ENCODE measurements at places on chromosomes 4 and X.

GRCh38 chr4:149719357-149719756 is 96.3 kb downstream of the IQCM start:
- DNase-seq = no peak

DNA sequence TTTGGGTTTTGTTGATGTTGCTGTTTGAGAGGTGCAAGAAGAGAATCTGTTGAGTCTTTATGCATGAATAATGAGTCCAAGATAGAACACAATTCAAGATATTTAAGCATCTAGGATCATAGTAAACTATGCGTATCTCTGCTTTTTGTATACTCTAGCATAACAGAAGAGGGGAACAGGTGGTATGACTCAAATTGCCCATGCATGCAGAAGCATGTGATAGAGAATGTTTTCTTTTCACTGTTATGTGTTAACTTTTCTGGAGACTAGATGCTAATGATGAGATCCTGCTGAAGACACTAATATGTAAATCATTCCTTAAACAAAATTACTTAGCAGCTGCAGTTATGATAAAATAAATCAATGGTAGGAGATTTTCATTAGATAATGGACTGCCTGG is 165.3 kb upstream of the FTHL17 start:
- no peak for DNase-seq

DNA sequence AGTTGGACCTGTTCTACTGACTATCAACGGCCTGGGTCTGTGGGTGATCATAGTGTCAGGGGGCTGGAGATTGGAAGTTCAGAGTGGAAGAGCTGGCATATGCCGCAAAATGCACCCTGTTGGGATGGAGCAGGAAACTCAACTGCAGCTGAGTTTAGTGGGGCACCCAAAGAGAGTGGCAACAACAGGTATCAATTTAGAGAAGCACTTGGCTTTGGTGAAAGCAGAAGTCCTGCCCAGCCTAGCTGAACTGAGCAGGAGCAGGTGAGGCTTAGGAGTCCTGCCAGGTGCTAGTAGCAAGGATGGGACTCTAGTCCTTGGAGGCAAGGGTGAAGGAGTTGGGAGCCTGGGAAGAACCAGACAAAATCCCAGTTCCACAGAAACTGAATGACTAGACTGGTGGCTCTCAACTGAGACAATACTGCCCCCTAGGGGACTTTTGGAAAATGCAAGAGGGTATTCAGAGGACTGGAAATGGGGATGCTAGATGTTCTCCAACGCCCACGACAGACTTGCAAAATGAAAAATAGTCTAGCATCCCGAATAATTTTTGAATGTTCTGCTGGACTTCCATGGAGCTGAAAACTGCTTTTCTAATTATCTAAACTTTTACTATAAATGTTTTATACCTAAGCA is 49.4 kb downstream of the RTL9 start:
- DNase-seq = peak; percentile 69

- no peak for DNase-seq
Observed at GRCh38 chr4:25367004-25367621, 9.9 kb upstream of the ANAPC4 start.

DNA sequence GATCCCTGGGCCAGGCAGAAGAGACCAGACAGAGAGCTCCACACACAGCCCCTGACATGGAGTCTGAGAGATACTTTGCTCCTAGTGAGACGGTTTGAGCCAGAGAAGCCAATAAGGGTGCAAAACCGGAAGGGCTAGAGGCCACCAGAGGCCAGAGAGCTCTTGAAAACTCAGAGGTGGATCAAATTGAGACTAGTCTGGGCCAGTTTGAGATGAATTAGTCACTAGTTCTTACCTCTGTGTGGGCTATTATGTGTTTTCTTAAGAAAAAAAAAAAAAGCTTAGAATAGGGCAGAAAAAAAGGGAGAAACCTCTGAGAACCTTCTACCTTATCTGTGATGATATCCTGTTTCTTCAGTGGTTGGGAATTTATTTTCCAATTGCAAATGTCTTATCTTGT is 110.4 kb upstream of the EDNRA start:
- no peak for DNase-seq

DNA sequence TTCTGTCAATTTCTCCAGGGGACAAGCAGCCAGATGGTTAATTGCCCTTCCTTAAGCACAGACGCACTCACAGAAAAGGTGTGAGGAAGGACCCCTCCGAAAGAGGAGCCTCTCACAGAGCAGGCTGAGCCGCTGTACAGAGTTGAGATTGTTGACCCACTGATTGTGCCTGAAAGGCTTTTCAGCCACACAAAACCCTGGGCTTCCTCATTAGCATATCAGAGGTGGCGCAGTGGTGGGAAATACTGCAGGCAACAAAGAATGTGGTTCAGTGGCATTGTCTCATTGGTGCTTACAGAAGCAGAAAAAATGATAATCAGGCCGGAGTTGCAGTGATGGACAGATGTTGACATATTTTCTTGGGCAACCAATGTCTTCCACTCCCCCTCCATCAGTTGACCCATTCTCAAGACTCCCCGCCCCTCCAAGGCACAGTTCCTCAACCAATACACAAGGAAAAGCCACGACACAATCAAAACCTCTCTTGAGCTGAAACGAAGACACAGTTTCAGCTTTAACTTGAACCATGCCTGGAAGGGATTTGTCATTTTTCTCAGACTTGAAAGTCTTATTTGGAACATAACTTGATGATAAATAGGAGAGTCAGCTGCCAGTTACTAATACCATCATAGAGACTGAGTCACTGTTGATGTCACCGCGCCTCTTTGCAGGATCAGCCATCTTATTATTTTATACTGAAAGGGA is 53.1 kb downstream of the ATXN3L start:
- DNase-seq = no peak

GRCh38 chr4:143514169-143514495 is 630 bp downstream of the SMARCA5 start:
- DNase-seq = no peak

DNA sequence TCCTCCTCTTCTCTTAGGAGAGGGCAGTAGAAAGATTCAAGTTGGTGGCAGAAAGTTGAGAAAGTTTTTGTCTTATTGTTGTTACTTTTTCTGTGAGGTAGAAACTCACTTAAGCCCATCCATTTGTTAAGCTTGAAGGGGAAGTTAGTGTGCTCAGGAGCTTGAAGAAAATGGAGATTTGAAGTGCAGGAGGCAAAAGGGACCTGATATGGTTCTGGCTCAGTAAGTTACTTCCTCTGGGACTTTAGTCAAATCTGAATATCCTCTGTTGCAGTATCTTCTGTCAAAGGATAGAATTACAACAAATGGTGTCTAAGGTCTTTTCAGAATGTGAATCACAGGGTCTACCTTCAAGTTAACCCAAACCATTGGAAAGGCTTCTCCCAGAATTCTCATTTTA is 46.2 kb downstream of the CXCL13 start:
- no peak for DNase-seq

GRCh38 chr4:108168671-108169523 is at the start of gene LEF1:
Gene LEF1 (minus strand): TSS chr4:108168932. CDS start chr4:108167767, 1,165 bp downstream.
- DNase-seq = peak; percentile 62

DNA sequence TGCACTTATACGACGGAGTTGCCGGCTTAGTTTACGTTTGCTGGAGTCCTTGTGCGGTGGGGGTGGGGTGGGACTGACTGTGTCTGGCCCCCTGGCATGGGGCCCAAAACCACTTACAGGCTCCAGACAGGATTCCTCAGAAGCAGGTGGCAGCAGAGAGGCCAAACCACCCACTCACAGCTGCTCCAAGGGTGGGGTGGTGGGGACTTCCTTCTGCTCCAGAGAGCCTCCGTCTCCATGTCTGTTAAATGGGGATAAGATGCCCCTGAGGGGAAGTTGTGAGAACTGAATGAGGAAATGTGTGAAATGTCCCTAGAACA is 36.7 kb downstream of the PSAPL1 start:
- DNase-seq = no peak

DNA sequence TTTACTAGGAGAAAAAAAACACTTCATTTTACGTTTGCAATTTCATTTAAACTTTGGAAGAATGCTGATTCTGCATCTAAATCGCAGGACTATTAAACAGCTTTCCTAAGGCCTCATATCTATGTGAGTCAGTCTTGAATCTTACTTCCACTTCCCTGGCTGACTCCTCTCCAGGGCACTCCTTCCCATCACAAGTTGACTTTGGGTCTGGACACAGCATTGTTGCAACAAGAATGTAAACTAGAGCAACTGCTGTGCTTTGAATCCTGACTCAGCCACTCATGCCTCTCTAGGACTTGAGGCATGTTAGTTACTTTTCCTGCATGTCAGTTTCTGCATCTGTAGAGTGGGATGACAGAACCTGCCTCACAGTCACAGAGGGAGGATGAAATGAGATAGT is 413.8 kb downstream of the FAT4 start:
- DNase-seq = no peak

GRCh38 chr4:185532795-185533324 is 2.4 kb downstream of the PDLIM3 start:
- DNase-seq = no peak

DNA sequence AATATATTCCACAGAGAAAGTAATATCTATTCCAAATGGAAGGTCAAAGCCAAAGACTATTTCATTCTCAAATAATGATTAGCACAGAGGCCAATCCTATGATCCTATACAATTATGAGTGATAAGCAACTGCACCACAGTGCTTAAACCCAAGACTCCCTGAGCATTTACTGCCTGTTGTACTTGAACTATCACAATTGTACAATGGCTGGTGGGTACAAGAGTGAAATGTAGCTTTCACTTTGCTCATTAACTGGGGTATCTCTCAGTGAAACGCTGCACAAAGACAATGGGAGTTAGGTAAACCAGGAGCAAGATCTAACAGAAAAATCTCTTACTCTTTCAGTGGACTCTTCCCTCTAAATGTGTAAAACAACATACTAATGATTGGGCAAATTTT is 24.3 kb downstream of the ABCG2 start:
- DNase-seq = no peak

Data from CD4-positive, alpha-beta T cell treated with Interferon alpha-2 for 1 hour (primary cell).